A549 treated with GW870086 at 1 μM for 4 hours (cell line): ENCODE measurements at places on chromosomes 7 and 10. TPM values are rescaled to one million over a fixed set of nuclear protein-coding genes. Genes with fewer than 3 reads are reported as not detected.

Gene GTF2IRD2
- total RNA-seq, result 3.5 to 8.2 TPM (median 8.1 TPM) in 5 replicates

Gene EMX2
- not detected in 5 replicates for total RNA-seq

Gene RAB19
- not detected in 5 replicates for total RNA-seq

Gene CALML5
- not detected in 5 replicates for total RNA-seq

Gene PDK4
- 6.8 to 10.4 TPM (median 10.3 TPM) in 5 replicates for total RNA-seq

Gene MEOX2
- total RNA-seq, result not detected in 5 replicates

Gene THNSL1
- 3.5 to 4.4 TPM (median 3.9 TPM) in 5 replicates for total RNA-seq

Gene IQUB
- 0.12 TPM in 1 of 5 replicates, not detected in the others for total RNA-seq

Gene DIP2C
- total RNA-seq, result 7.1 to 11.8 TPM (median 11.1 TPM) in 5 replicates

Gene TFPI2
- total RNA-seq, result 243 to 308 TPM (median 265 TPM) in 5 replicates

Gene DHTKD1
- 7.5 to 9.6 TPM (median 9.0 TPM) in 5 replicates for total RNA-seq

Gene EIF5AL1
- 1.8 to 3.7 TPM (median 2.0 TPM) in 5 replicates for total RNA-seq

Gene SPDYE11
- not detected in 5 replicates for total RNA-seq

Gene RET
- total RNA-seq, result 0.49 to 1.1 TPM (median 0.83 TPM) in 5 replicates

Gene OR13A1
- total RNA-seq, result not detected in 5 replicates

Gene ATG9B
- total RNA-seq, result 0.31 to 1.3 TPM (median 0.58 TPM) in 5 replicates

Gene NPSR1
- total RNA-seq, result not detected in 5 replicates

Gene CLRN3
- not detected in 5 replicates for total RNA-seq

Gene DOCK4
- total RNA-seq, result 3.2 to 6.5 TPM (median 5.8 TPM) in 5 replicates

Gene COPG2
- total RNA-seq, result 11.9 to 15.8 TPM (median 13.5 TPM) in 5 replicates

Gene MUC12
- 14.8 to 23.2 TPM (median 20.8 TPM) in 5 replicates for total RNA-seq

Gene CDCA7L
- total RNA-seq, result 14.6 to 17.8 TPM (median 16.6 TPM) in 5 replicates

Gene ADAP1
- 3.7 to 5.1 TPM (median 4.0 TPM) in 5 replicates for total RNA-seq

Gene UCMA
- not detected in 5 replicates for total RNA-seq

Gene PHKG1
- 0.35 to 1.9 TPM (median 0.48 TPM) in 5 replicates for total RNA-seq

Gene ELN
- total RNA-seq, result 0.06 to 0.16 TPM (median 0.08 TPM) in 5 replicates

Gene HTR5A
- not detected in 5 replicates for total RNA-seq

Gene MRPS17
- 24.5 to 34.0 TPM (median 27.6 TPM) in 5 replicates for total RNA-seq

Gene PTF1A
- total RNA-seq, result not detected in 5 replicates

Gene ARF5
- total RNA-seq, result 162 to 188 TPM (median 173 TPM) in 5 replicates

Gene NKX2-3
- 0.07 to 0.08 TPM (median 0.08 TPM) in 3 of 5 replicates, not detected in the others for total RNA-seq

Gene SPDYE5
- not detected in 5 replicates for total RNA-seq

Gene SOSTDC1
- not detected in 5 replicates for total RNA-seq

Gene CXCL12
- total RNA-seq, result 0.10 to 0.27 TPM (median 0.15 TPM) in 4 of 5 replicates, not detected in the other

Gene STAMBPL1
- total RNA-seq, result 27.9 to 34.3 TPM (median 31.3 TPM) in 5 replicates

Gene GDI2
- 198 to 267 TPM (median 211 TPM) in 5 replicates for total RNA-seq

Gene AKR1C8
- total RNA-seq, result 0.14 to 0.31 TPM (median 0.17 TPM) in 4 of 5 replicates, not detected in the other

Gene CPED1
- total RNA-seq, result not detected in 5 replicates

Gene CLDN3
- 2.1 to 5.3 TPM (median 3.0 TPM) in 5 replicates for total RNA-seq

Gene ABCB4
- 0.03 TPM in 1 of 5 replicates, not detected in the others for total RNA-seq

Gene TMEM270
- total RNA-seq, result 0.32 TPM in 1 of 5 replicates, not detected in the others

Gene UPK3BL2
- 1.3 to 3.3 TPM (median 2.3 TPM) in 5 replicates for total RNA-seq

Gene PRSS1
- total RNA-seq, result not detected in 5 replicates

Gene FFAR4
- total RNA-seq, result 0.11 to 0.30 TPM (median 0.16 TPM) in 5 replicates

Gene POLL
- 12.6 to 17.9 TPM (median 16.4 TPM) in 5 replicates for total RNA-seq

Gene KNDC1
- 0.61 to 2.0 TPM (median 1.1 TPM) in 5 replicates for total RNA-seq

Gene MINDY4
- 2.0 to 2.9 TPM (median 2.3 TPM) in 5 replicates for total RNA-seq

Gene PRPS1L1
- total RNA-seq, result not detected in 5 replicates

Gene SLC26A5
- not detected in 5 replicates for total RNA-seq

Gene LIPJ
- not detected in 5 replicates for total RNA-seq

Gene WDR86
- total RNA-seq, result 0.15 to 0.24 TPM in 2 of 5 replicates, not detected in the others

Gene TRIM56
- total RNA-seq, result 11.6 to 15.7 TPM (median 12.4 TPM) in 5 replicates

Gene PRF1
- total RNA-seq, result 0.09 to 0.25 TPM in 2 of 5 replicates, not detected in the others

Gene GJC3
- 0.12 to 0.43 TPM (median 0.23 TPM) in 4 of 5 replicates, not detected in the other for total RNA-seq
